NCI-H1092 treated with DMSO at 0.1 percent for 48 hours (cell line): ENCODE measurements at places on chromosomes 12 and 14.

- no peak for DNase-seq
Measured at GRCh38 chr14:54169254-54169924, 212.8 kb upstream of the BMP4 start.

GRCh38 chr14:77663293-77663692, 44.5 kb downstream of the ALKBH1 start:
- no peak for DNase-seq

- DNase-seq = peak; percentile 93
Measured at GRCh38 chr12:230925-231671, 17.1 kb upstream of the SLC6A12 start.

GRCh38 chr12:109527489-109528123, 45.7 kb downstream of the MMAB start:
- no peak for DNase-seq

DNA sequence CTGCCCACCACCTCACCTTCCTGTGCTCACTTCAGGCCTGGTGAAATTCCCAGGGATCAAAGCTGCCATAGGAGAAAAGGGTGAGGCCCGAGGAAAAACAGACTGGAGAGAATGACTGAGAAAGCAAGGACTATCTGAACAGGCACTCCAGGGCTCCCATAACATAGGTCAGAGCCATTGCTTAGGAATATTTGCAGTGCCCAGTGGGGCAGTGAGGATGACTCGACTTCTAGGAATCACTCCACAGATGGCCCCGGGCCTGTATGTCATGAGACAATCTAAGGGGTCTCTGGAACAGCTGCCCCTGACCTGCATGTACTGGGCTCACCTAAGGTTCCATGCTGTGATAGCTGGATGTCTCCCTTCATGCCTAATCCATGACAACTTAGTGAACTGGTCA, 51.6 kb downstream of the GPHB5 start:
- DNase-seq = no peak
